ENCODE measurements at places on chromosomes 11 and 22.

- peak; percentile 90 for DNase-seq
These were observed at the start of gene PPARA for GRCh38 chr22:46150034-46150654. PPARA (plus strand) TSS chr22:46150526; CDS start chr22:46198384, 47,858 bp downstream.

- DNase-seq, result no peak
These were observed 8.7 kb upstream of the MS4A4E start for GRCh38 chr11:60251485-60252212.

DNA sequence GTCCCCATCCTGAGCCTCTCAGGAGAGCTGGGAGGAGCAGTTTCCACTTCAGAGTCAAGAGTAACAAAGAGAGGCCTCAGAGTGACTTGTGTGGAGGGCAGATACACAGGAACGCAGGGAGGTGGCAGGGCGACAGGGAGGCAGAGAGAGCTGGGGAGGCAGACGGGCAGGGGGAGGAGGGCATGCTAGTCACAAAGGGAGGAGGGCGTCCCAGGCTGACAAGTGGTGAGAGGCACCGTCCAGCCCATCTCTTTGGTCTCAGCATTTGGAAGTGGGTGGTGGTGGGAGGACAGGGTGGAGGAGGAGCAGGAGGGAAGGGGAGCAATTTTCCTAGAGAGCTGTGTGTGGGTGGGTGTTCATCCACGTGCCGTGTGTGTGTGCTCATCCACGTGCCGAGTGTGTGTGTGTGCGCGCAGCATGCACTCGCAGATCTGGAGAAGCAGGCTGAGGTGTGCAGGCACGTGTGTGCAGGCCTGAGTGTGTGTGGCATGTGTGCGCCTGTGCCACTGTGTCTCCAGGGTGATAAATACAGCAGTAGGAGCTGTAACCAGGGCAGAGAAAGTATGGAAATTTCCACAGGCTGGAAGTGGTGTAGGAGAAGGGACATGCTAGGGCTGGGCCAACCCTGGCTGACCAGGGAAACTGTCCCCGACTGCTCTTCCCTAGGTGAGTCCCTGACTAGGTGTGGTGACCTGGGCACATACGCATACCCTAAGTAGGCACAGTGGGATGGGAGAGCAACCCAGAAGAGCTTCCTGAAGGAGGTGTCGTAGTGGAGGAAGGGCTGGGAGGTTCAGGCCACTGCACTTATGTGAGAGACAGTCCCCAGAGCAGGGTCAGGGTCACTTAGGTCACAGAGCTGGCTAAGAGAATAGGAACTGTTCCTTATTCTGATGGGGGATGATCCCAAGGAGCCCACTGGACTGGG is 7.3 kb upstream of the PDE2A start:
- no peak for DNase-seq

DNA sequence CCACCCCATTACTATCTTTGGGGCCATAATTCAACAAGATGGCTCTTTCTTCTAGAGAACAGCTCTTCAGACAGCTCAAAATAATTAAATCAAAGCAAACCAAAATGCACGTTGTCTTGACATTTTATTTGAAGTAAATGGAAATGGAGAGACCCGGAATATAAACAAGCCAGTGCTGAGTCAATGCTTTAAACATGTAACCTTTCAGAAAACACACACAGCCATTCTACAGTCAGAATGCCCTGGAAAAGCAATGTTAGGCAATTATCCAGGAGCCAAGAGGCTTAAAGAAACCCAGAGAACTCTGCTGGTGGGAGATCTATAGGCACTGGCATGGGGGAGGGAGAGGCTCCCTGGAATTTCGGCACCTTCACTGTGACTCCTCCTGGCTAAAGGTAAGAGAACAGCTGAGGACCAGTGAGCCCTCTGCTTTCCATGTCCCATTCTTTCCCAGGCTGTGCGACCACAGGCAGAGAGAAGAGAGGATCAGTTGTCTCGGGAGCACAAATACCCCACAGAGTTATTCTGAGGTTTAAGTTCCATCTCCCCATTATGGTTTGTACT is 254.0 kb upstream of the CCDC90B start:
- no peak for DNase-seq

- no peak for DNase-seq
These were observed 48.4 kb upstream of the ARHGAP42 start for GRCh38 chr11:100638648-100639047.

DNA sequence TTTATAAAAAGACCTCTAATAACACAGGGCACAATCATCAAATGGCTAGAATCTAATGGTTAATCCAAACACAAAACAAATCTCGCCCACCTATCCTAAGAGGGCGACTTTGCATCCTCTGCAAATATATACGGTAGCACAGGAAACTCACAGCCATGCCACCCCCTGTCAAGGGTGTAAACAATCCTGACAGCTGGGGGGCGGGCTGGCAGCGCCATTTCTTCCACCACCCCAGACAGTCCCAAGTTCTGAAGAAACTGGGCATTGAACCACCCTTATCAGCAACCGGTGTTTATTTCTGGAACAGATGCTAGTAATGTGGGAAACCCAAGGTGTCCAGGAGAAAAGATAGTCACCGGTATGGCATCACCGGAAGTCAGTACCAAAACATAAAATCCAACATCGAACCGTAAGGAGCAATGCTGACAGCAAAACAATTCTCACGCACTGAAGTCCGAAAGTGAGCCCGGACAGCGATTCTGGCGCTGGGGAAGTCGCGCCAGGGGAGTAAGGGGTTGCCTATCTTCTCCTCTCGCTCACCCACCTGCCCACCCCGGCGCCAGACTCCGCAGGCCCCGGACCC is 825 bp downstream of the FBXO3 start:
- no peak for DNase-seq

GRCh38 chr22:44444341-44445306 is 53.4 kb downstream of the RTL6 start:
- no peak for DNase-seq

DNA sequence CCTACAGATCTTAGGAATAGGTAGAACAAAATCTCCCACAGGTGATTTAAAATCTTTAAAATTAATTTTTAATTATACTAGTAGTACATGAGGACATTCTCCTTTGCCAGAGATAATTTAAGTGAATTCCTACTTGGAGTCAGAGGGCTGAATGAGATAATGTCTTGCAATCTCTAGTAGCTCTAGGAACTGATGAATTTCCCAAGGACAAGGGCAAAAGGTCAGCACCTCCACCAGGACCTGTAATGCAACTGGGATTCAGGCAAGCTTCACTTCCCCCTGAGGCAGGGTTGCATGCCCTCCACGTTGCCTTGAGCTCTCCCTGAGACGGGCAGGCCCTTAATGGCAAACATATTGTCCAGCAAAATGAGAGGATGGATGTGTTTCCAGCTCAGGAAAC is 330.3 kb upstream of the PITPNB start:
- no peak for DNase-seq

- DNase-seq, result no peak
These were observed 861.4 kb downstream of the NTM start for GRCh38 chr11:132231656-132232347.

GRCh38 chr11:12461516-12461915 is 84.1 kb downstream of the PARVA start:
- no peak for DNase-seq

DNA sequence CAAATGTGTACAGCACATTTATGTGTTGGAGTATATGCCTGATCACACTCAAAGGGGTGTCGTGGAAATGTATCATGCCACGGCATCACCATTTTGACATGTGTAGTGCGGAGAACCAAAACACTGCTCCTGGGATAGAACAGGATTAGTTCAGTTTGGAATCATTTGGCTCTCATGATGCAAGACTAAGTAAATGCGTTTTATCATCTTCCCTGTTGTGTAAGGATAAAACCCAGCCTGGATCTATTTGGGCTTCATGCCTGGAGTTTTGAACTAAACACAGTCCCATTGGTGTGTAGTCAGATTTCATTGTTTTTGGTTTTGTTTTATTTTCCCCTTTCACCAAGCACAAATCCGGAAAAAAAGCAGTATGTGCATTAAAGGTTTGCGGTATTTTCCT is 574.3 kb downstream of the NTM start:
- no peak for DNase-seq

DNA sequence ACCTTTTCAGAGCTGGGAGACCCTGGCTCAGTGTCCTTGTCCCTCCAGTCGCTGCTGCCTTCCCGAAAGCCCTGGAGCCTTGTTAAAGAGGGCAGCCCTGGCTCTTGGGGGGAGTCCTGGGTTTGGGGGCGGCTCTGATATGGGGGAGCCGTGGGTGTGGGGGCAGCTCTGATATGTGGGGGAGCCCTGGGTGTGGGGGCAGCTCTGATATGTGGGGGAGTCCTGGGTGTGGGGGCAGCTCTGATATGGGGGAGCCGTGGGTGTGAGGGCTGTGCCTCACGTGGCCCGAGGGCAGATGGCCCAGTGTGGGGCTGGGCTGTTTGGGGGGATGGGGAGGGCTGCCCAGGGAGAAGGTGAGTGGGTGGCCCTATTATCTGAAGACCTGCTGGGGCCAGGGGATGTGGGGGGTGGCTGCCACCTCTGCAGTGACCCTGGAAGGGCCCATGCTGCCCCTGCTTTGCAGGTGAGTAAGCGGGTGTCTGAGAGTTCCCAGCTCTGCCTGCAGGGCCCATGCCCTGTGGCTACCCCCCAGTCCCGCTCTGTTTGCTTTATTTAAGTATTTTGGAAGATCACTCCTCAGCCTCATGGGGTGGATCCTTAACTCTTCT is 30.9 kb upstream of the GRAMD4 start:
- DNase-seq, result no peak

DNA sequence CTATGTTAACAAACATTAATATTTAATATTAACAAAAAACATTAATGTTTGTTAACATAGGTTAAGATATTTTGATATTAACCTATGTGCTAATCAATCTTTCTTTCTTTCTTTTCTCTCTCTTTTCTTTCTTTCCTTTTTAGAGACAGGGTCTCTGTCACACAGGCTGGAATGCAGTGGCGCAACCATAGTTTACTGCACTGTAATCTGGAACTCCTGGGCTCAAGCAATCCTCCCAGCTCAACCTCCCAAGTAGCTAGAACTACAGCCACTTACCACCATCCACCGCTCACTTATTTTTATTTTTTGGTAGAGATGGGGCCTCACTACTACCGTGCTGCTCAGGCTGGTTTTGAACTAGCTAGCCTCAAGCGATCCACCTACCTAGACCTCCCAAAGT is 13.2 kb downstream of the SIK3 start:
- no peak for DNase-seq

GRCh38 chr11:1707751-1708150 is 10.8 kb downstream of the KRTAP5-6 start:
- DNase-seq, result no peak

DNA sequence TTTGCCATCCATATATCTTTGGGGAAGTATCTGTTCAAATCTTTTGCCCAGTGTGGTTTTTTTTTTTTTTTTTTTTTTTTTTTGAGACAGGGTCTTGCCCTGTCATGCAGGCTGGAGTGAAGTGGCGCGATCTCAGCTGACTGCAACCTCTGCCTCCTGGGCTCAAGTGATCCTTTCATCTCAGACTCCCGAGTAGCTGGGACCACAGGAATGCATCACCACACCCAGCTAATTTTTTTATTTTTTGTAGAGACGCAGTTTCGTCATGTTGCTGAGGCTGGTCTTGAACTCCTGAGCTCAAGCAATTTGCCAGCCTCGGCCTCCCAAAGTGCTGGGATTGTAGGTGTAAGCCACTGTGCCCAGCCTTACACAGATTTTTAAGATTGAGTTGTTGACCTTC is 4.8 kb upstream of the FAM118A start:
- no peak for DNase-seq

DNA sequence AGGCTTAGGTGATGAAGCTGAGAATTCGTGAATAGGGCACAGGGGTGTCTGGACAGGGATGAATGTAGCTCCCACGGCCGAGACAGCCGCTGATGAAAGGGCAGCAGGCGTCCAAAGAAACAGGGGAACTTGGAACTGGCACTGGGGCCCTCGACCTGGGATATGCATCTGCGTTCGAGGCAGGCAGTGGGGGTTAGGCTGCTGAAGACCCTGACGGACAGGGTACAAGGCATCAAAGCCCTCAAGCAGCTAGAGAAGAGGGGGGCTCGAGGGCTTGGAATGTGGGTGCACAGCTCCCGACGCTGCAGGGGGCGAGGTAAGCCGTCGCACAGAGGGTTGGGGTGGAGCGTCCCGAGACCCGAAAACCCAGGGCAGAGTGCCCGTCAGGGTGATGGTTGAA is 6.9 kb upstream of the SYT8 start:
- DNase-seq, result peak; percentile 23

GRCh38 chr11:131754671-131755070 is 384.3 kb downstream of the NTM start:
- DNase-seq, result no peak

- DNase-seq, result no peak
These were observed 22.4 kb downstream of the CCDC82 start for GRCh38 chr11:96367342-96367741.

DNA sequence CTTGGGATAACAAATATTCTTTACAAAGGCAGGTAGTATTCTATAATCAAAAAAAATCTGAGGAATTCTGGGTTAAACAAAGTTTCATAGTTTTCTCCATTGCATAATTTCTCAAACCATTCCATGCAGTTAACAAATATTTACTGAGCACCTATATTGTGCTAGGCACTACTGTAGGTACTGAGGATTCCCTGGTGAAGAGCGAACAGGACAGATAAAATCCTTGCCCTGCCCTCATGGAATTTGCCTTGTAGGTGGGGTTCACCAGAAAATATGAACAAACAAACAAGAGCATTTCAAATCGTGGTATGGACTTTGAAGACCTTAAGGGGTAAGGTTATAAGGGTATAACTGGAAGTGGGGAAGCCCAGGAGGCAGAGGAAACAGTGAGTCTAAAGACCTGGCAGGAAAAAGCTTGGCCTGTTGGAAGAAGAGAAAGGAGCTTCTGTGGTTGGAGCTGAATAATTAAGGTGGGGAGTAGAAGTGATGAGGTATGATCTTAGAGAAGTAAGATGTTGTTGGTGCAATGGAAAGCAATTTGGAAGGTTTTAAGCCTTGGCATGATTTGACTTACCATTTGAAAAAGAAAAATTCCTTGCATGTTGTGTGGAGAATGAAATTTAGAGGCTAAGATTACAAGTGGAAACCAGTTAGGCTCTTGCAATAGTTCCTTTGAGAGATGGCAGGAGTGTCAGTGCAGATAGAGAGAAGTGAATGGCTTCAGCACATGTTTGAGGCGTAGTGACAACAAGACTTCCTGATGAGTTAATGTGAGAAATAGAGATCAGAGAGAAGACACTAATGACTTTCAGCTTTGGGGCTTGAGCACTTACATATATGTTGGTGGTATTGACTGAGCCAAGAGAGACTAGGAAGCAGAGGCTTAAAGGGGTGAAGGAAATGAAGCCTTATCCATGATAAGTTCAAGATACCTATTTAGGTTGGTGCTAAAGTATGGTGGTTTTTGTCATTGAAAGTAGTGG is 55.7 kb upstream of the PICALM start:
- DNase-seq, result no peak

- no peak for DNase-seq
These were observed 352.9 kb downstream of the CTTN start for GRCh38 chr11:70751142-70751734.

- DNase-seq, result no peak
These were observed 79.8 kb downstream of the CLPB start for GRCh38 chr11:72354356-72355115.

GRCh38 chr11:102788334-102788995 is 8.0 kb upstream of the MMP10 start:
- no peak for DNase-seq
